Activated CD8-positive, alpha-beta memory T cell treated with anti-CD3 and anti-CD28 coated beads, Interleukin-2, amount 10 ng/mL, durations not matched to agents 7 days and 5 days (primary cell): ENCODE measurements at places on chromosomes 1 and 21. TPM values are rescaled to one million over a fixed set of nuclear protein-coding genes. Genes with fewer than 3 reads are reported as not detected.

DNA sequence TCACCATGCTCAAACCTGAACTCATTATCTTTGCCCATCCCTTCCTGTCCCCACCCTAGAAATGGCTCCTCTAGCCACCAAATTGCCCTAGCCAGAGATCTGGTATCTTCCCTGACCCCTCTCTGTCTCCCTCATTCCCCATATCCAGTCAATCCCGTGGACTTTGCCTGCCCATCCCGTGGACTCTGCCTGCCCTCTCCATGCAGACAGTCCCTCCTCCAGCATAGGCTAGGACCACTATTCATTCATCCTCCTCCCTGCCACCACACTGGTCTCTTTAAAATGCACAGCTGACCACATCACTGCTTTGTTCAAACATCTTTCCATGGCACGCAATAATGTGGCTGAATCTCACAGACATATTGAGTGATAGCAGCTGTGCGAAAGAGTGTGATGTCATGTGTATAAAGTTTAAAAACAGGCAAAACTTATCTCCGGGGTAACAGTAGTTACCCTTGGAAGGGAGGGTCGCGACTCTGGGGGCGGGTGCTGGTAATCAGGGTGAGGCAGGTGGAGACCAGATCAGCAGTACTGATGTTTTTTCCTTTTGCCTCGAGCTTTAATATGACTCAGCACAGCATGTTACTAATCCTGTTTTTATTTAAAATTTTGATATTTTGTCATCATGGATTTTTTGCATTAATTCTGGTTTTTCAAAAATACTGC, 4.8 kb upstream of the SLC2A1 start:
- peaks cover 8% of the 10 kb centered on the region for H3K27me3 ChIP-seq
- DNase-seq, result no peak
- H3K27ac ChIP-seq, result no peak overlapping the region
- H3K36me3 ChIP-seq, result peaks cover 6% of the 10 kb centered on the region
- H3K4me1 ChIP-seq, result peaks cover 26% of the 10 kb centered on the region

DNA sequence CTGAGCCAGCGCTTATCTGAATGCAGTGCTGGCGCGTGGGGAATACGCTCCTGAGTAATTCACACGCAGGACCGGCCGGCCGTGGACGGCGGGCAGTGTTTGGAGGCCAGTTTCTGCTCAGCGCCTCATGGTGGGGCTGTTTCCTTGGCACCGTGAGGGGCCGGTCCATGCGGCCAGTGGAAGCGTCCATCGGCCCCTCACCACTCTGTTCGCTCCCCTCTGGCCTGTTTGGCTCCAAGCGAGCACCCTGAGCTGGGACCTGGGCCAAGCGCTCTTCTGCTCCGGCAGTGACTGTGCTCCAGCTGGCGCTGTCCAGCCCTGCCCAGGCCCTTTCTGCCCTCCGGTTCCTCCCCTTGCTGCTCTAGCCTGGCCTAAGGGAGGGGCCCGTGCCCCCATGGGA, 16.3 kb upstream of the PLCH2 start:
- no peak overlapping the region for H3K4me3 ChIP-seq
- no peaks in the 10 kb centered on the region for H3K4me1 ChIP-seq
- no peaks in the 10 kb centered on the region for H3K36me3 ChIP-seq

C8A gene
- total RNA-seq, result not detected

HMGCS2 gene
- not detected for total RNA-seq

NEK2 gene
- total RNA-seq, result 42.5 TPM

DNA sequence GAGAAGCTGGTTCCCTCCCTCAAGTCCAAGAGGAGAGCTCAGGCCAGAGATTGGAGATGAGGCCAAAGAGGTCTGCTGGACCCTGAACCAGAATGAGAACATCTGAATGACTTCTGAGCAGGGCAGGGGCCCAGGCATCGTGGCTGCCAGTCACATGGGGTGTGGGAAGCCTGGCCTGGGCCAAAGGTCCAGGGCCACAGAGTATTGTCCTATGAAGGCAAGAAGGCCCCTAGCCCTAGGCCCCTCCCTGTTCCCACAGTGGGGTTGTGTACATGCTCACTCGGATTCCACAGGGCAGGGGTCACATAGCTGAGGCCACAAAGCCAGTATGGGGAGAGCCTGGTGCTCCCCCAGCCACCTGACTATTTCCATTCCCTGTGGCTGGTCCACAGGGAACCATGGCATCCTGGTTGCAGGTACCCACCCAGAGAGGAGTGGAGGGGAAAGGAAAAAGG, 18.5 kb upstream of the SLC1A7 start:
- no peak overlapping the region for H3K27ac ChIP-seq
- H3K36me3 ChIP-seq, result no peaks in the 10 kb centered on the region
- H3K27me3 ChIP-seq, result peaks cover 33% of the 10 kb centered on the region
- no peak for DNase-seq

DNAH14 gene
- total RNA-seq, result 0.32 TPM
